ENCODE measurements at places on chromosomes 4 and X.

- H3K4me1 ChIP-seq = no peaks in the 10 kb centered on the region
- H3K36me3 ChIP-seq = no peaks in the 10 kb centered on the region
- H3K27me3 ChIP-seq = no peaks in the 10 kb centered on the region
- no peak overlapping the region for H3K4me3 ChIP-seq
- no peak for DNase-seq
Observed at GRCh38 chrX:1534301-1535168, 2.5 kb downstream of the P2RY8 start.

GRCh38 chr4:1656132-1656531, 28.0 kb downstream of the FAM53A start:
- H3K36me3 ChIP-seq = no peaks in the 10 kb centered on the region
- no peak for DNase-seq
- H3K27me3 ChIP-seq = no peaks in the 10 kb centered on the region
- H3K27ac ChIP-seq = no peak overlapping the region
- no peaks in the 10 kb centered on the region for H3K4me1 ChIP-seq

DNA sequence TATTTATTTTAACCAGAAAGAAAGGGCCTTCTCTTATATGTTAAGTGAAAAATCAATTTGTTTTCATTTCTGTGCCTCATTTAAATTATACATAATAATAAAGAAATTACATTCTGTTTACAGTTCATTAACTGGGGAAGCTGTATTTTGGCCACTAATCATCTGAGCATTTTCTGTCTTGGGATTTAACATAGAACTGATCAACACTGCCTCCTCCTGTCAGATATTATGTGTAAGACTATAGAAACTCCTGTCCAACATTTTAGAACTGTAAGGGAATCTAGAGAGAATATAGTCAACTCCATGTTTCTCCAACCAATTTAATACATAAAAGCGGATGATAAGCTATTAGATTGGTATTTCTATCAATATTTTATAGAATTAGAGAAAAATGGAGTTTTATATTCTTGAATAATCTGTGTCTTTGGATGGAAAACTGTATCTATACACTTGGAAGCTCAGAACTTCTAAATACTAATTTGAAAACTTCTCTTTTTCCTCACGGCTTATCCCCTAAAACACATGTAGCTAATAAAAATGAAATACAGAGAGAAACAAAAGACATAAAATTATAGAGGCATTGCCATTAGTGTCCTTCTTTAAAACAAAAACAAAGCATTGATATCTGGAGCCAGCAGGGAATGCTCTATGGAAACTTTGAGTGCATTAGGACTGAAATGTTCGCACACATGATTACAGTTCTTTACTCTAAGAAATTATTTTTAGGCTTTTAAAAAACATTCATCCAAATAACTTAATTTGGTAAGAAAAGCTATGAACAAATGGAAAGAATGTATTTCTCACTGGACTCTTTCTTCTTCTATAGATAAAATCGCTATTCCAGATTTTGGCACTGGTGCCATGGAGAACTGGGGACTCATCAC, 33.1 kb downstream of the ENPEP start:
- H3K4me1 ChIP-seq = no peaks in the 10 kb centered on the region
- H3K4me3 ChIP-seq = no peak overlapping the region
- H3K27me3 ChIP-seq = no peaks in the 10 kb centered on the region
- no peaks in the 10 kb centered on the region for H3K36me3 ChIP-seq

- H3K36me3 ChIP-seq = no peaks in the 10 kb centered on the region
- H3K4me3 ChIP-seq = no peak overlapping the region
- H3K27me3 ChIP-seq = no peaks in the 10 kb centered on the region
- no peak overlapping the region for H3K27ac ChIP-seq
- H3K4me1 ChIP-seq = no peaks in the 10 kb centered on the region
- DNase-seq = no peak
Observed at GRCh38 chr4:39756159-39756558, 58.2 kb downstream of the UBE2K start.

DNA sequence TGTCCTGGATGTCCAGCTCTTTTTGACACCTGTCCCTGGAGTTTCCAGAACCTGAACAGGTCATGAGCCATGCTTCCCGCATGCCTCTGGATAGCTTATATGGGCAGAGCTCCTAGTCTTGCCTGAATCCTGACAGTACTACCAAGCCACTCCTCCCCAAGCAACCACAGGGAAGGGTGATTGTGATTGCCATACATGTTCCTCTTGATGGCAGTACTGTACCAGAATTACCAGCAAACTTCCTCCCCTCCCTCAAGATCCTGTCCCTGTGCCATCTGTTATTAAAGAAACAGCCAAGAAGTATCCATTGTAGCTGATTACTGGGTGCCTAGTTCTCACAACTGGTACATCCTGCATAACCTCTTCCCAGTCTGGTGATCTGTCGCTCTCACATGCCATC, 264.3 kb upstream of the AGTR2 start:
- no peak for DNase-seq
- H3K36me3 ChIP-seq = no peaks in the 10 kb centered on the region
- H3K4me3 ChIP-seq = no peak overlapping the region
- no peak overlapping the region for H3K27ac ChIP-seq
- no peaks in the 10 kb centered on the region for H3K4me1 ChIP-seq
- H3K27me3 ChIP-seq = no peaks in the 10 kb centered on the region

GRCh38 chr4:144699565-144699964, 53.6 kb downstream of the HHIP start:
- no peaks in the 10 kb centered on the region for H3K27me3 ChIP-seq
- H3K4me1 ChIP-seq = no peaks in the 10 kb centered on the region
- no peak for DNase-seq
- H3K27ac ChIP-seq = no peak overlapping the region
- no peak overlapping the region for H3K4me3 ChIP-seq

DNA sequence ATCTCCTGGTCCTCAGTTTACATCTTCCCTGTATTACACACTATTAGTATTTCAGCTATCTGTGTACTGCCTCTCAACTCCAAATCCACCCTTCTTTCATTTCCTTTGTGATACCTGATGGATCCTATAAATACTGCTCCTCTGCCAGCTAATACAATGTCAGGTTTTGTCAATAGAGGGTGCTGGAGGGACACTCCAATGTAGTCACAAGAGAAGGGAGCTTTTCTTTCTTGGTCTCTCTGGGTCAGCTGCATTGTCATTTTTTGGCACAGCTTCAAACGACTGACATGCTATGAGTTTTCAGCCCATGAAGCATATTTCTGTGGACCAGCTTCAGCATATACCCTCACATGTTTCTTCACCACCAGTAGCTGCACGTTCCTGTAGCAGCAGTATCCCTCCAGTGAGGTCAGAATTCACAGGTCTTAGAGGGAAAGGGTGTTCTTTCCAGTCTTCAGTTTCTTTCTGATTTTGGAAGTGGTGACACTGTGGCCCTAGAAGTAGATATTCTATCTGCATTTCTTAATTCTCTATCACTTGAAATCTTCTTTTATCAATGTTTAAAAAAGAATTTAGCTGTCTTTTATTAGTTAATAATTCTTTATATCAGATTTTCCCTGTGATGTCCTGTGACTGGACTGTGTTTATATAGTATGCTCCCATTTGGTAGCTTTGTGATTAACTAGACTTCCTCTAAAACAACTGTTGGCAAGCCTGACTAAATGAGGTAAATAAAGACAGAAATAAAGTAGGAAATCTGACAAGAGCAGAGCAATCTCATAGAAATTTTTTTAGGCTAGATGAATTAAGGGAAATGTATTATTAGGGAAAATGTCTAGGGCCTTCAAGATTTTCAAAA, 60.6 kb downstream of the GABRA2 start:
- H3K27me3 ChIP-seq = no peaks in the 10 kb centered on the region
- no peaks in the 10 kb centered on the region for H3K36me3 ChIP-seq
- H3K4me3 ChIP-seq = no peak overlapping the region
- peak; percentile 73 for DNase-seq
- no peaks in the 10 kb centered on the region for H3K4me1 ChIP-seq

DNA sequence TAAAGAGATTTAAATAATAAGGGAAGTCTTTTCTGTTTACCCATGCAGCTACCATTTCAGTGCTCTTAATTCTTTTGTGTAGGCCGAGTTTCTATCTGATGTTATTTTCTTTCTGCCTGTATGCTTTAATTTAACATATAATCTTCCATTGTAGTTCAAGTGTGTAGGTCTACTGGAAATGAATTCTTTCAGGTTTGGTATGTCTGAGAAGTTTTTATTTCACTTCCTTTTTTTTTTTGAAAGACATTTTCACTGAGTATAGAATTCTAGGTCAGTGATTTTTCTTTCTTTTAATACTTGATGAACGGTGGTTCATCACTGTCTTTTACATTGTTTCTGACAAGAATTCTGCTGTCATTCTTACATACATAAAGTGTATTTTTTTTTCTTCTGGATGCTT, 42.1 kb downstream of the VAMP7 start:
- no peak overlapping the region for H3K4me3 ChIP-seq
- H3K27me3 ChIP-seq = no peaks in the 10 kb centered on the region
- H3K4me1 ChIP-seq = no peaks in the 10 kb centered on the region
- no peak overlapping the region for H3K27ac ChIP-seq

DNA sequence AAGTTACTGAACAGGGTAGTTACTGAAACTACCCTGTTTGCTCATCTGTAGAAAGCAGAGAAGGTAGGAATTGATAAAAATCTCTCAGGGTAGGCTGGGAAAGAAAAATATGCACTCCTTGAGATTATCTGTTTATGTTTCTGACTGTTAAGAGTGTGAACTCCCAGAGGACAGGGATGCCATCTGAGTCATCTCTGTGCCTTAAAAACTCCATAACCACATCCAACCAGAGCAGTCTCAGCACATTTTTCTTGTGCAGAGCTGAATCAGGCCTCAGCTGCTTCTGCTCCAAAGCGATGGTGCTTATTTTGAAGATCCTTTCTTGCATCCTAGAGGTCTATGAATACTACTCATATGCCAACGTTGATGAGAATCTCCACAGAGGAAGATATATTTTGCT, 9.9 kb downstream of the CENPVL3 start:
- H3K27ac ChIP-seq = no peak overlapping the region
- H3K27me3 ChIP-seq = no peaks in the 10 kb centered on the region
- no peak for DNase-seq

DNA sequence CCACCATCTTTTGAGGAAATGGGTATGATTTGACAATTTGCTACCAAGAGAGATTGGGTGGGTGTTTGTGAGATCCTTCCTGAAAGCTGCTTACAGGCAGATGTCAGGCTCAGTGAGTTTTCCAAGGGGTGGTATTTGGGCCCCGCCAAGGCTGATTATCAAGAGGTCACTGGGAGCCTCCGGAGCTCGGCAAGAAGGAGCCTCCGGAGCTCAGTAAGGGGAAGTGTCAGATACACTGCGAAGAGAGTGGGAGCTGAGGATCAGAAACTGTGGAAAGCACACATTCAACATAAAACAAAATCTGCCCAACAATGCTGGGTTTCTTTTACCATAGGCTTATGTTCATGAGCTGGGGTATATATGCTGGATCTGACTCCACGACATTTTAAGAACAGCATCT, 714 bp downstream of the RTL3 start:
- H3K4me1 ChIP-seq = no peaks in the 10 kb centered on the region
- H3K36me3 ChIP-seq = no peaks in the 10 kb centered on the region
- H3K4me3 ChIP-seq = no peak overlapping the region
- no peak for DNase-seq
- no peaks in the 10 kb centered on the region for H3K27me3 ChIP-seq

DNA sequence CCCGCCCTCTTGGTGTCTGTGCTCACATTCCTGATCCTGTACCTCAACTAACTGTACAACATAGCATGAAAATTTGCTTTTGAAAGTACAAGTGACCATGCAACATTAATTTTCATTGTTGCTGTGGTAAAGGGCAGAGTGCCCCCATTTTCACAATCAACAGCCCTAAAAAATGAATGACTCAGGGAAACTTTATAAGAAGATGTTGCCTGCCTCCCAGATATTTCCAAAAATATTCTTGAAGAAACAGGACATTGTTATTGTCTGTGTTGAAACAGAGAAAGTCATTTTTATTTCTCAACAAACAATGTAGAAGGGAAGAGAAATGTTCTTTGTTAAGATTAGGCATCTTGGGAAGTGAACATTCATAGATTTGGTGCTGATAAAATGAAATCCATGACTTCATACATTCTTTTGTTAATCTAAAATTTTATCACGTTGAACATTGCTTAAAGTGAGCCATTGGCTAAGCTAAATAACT, 113.9 kb upstream of the ANXA3 start:
- no peak overlapping the region for H3K27ac ChIP-seq
- no peaks in the 10 kb centered on the region for H3K27me3 ChIP-seq
- DNase-seq = no peak
- H3K4me1 ChIP-seq = no peaks in the 10 kb centered on the region
- H3K36me3 ChIP-seq = peaks cover 1% of the 10 kb centered on the region

GRCh38 chr4:124183926-124184325, 528.6 kb downstream of the ANKRD50 start:
- no peak for DNase-seq
- no peak overlapping the region for H3K27ac ChIP-seq
- no peaks in the 10 kb centered on the region for H3K4me1 ChIP-seq
- H3K4me3 ChIP-seq = no peak overlapping the region

- no peaks in the 10 kb centered on the region for H3K36me3 ChIP-seq
- no peaks in the 10 kb centered on the region for H3K27me3 ChIP-seq
- H3K4me3 ChIP-seq = no peak overlapping the region
- H3K4me1 ChIP-seq = no peaks in the 10 kb centered on the region
- H3K27ac ChIP-seq = no peak overlapping the region
Observed at GRCh38 chrX:119082278-119082677, 9.5 kb downstream of the CT47C1 start.

All from Caco-2 (cell line).